ENCODE measurements at places on chromosomes 7 and 10.

DNA sequence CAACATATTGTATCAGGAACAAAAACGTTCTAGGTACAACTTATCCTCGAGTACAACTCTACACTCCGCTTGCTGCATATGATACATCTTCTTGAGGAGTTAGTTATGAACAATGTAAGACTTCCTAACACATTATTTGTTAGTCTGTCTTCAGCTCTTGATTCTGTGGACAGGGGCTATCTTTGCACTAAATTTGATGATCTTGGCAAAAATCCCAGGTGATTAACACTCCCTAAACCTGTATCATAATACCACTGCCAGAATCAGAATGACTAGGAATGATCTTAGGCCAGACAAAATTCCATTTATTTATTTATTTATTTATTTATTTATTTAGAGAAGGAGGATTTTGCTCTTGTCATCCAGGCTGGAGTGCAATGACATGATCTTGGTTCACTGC, 108.7 kb upstream of the AUTS2 start:
- DNase-seq, result no peak

DNA sequence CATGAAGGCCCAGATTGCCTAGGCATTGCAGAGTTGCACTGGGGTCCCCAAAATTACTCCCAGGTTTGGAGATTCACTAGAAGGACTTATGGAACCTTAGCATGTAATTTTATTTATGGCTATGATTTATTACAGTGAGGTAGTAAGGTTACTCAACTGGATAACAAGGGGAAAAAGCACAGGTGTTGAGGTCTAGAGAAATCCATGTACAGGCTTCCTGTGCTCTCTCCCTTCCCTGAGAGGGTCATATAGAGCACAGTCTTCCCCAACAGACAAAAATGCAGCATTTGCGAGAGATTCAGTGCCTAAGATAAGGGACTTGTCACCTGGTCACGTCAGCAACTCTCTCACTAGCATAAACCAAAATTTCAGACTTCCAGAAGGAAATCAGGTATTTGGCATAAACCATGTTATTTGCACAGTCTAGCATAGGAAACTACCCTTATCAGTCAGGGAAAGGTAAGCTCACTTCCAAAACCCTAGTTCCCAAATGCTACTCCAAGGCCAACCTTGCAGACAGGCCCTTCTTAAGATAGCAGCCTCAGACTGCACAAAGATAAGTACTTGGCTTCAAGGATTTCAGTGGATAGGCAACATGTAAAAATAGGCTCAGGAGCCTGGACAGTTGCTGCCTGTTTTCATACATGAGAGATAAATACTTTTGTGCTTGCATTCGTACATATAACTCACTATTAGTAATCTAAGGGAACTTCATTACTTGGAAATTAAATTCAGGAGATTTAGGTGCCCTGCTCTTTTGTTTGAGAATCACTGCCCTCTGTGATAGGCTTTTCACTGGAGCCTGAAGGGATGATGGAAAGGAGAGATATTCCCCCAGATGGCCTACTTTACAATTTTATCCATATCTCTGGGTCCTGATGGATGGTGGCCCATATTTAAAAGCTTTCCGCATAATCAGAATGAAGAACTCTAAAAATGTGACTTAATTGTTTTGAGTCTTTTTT, 378.4 kb upstream of the LRGUK start:
- no peak for DNase-seq

GRCh38 chr7:42192851-42193461, 44.1 kb downstream of the GLI3 start:
- no peak for DNase-seq

GRCh38 chr10:78476844-78477243, 443.2 kb downstream of the RPS24 start:
- no peak for DNase-seq

- DNase-seq, result no peak
These were observed 79.8 kb downstream of the ARHGAP22 start for GRCh38 chr10:48525113-48525512.

DNA sequence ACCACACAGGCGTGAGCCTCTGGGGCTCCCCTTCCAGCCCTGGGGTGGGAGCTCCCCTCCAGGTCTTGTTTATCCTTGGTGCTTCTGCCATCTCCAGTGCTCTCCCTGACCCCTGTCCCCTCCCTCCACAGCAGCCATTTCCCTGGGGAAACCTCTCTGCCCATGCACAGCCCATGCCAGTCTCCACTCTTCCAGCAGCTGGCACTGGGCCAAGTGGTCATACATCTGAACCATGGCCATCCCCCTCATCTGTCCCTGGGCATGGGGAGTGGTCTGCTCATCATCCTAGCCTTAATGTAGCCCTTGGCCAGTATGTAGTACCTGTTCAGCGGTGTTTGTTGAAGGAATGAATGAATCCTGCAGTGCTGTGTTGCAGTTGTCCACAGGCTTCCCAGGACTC, 172.4 kb upstream of the ZNF32 start:
- DNase-seq, result no peak

GRCh38 chr7:33089142-33089541, 20.1 kb downstream of the RP9 start:
- DNase-seq, result no peak
